Activated naive CD4-positive, alpha-beta T cell treated with anti-CD3 and anti-CD28 coated beads for 36 hours (primary cell): ENCODE measurements at places on chromosomes 5 and 9. TPM values are rescaled to one million over a fixed set of nuclear protein-coding genes. Genes with fewer than 3 reads are reported as not detected.

The MARVELD2 gene
- total RNA-seq = 0.64 TPM

The GABRA1 gene
- not detected for total RNA-seq

- DNase-seq = no peak
These were observed 154.5 kb downstream of the YIPF5 start for GRCh38 chr5:144015961-144016360.

DNA sequence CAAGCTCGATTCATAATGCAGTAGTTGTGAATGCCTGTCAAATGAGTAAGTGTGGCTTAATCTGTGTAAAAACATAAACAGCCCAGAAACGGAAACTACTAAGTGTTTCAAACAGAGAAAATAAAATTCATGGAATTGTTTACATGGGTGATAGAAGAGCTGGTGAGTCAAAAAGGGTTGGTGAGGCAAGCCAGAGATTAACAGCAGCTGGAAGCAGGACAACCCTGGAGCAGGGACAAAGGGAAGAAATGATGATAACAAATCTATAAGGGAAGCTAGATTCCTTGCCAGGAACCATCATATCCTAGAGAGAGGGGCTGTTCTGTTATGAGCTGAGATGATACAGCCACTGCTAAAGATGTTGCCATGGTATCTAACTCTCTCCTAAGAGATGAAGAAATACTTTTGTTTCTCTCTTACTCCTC lies 18.0 kb upstream of the PRR16 start:
- DNase-seq = no peak
